ENCODE measurements at places on chromosomes 7 and 10.

- DNase-seq = no peak
Measured at GRCh38 chr7:114924038-114924712, 2.3 kb downstream of the MDFIC start.

GRCh38 chr10:130127364-130128061, 8.7 kb upstream of the GLRX3 start:
- DNase-seq = no peak

- DNase-seq = no peak
Measured at GRCh38 chr7:91620827-91621226, 259.7 kb downstream of the MTERF1 start.

DNA sequence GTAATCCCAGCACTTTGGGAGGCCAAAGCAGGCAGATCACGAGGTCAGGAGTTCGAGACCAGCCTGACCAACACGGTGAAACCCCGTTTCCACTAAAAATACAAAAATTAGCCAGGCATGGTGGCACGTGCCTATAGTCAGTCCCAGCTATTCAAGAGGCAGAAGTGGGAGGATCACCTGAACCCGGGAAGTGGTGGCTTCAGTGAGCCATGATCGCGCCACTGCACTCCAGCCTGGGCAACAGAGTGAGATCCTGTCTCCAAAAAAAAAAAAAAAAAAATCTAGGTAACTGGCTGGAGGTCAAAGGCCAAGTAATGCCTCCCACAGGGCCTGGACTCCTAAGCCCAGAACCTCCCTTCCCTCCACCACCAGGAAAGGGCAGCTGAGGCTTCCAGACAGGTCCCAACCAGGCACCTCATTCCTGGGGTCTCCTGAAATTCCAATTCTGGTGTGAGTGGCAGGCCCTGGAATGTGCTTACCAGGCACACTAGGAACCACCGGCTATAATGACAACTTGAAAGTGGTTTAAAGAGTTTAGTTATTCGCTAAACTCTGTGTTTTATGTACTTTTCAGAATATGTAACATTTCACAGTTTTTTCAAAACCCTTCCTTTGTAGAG, 86.9 kb upstream of the TNRC18 start:
- DNase-seq = no peak

GRCh38 chr10:33136271-33136670, 178.2 kb upstream of the ITGB1 start:
- DNase-seq = no peak

- no peak for DNase-seq
Measured at GRCh38 chr7:121385800-121386179, 10.3 kb downstream of the FAM3C start.

DNA sequence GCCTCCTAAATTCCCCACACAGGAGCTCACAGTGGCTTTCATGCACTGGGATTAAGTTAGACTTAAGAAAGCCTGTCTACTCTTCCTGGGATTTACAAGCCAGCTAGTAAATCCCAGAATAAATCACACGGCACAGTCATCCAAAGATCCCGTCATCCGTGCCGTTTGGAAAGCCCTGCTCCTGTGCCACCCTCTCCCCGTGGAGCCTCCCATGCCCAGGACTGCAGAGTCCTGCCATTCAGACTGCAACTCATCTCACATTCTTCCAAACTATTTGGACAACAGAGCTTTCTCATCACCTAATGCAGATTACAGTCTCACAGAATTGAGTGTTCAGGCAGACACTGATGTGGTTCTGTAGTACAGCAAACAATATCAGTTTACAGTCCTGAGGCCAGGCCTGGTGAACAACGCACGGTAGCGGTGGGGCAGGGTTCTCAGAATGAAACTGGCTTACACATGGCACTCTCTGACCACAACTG, 166.5 kb downstream of the EGFR start:
- DNase-seq = no peak

DNA sequence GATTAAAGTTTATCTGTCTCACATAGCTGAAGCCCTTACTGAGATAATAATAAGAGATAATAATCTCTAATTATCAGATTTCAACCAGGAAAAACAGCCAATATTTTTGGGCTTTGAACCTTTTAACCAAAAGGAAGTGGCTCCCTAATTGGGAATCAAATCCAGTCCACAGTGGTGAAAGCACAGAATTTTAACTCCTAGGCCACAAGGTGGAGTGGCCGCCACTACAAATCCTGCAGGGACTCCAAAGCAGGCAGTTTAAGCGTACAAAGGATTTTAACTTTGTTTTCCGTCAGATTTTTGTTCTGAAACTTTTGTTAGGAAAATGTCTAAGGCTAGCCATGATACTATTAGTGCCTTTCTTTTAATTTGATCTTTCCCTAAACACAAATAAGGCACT, 99.6 kb upstream of the CCNY start:
- no peak for DNase-seq

- no peak for DNase-seq
Measured at GRCh38 chr10:79152423-79152817, 83.7 kb downstream of the ZMIZ1 start.

DNA sequence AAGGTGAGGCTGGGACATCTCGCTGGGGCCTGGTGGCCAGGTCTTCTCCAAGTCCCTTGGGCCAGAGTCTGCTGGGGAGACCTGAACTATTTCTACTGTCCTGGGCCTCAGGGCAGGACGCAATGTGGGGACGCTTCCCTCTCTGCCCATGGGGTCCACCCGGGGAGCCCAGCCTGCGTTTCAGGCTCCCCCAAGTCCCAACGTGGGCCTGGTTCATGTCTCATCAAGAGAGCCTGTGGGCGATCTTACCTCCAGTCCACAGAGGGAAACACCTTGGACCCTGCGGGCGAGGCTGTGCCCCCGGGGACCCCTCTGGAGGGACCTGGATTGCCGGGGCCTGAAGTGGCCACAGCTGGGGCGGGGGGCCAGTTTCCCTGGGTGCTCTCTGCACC, 91.7 kb downstream of the DNAJB6 start:
- no peak for DNase-seq

- DNase-seq = no peak
Measured at GRCh38 chr7:139559364-139560105, 36.0 kb downstream of the CLEC2L start.

GRCh38 chr7:128783143-128783861, 7.7 kb upstream of the OPN1SW start:
- no peak for DNase-seq

All from SIG-M5 (cell line).